Jurkat, Clone E6-1 (cell line): ENCODE measurements at places on chromosomes 6 and 20.
A peak's percentile ranks its signal among the peaks of the same experiment; 100 is the strongest.

- DNase-seq: peak; percentile 43
These were observed 56.1 kb upstream of the B3GAT2 start for GRCh38 chr6:71012866-71013469.

DNA sequence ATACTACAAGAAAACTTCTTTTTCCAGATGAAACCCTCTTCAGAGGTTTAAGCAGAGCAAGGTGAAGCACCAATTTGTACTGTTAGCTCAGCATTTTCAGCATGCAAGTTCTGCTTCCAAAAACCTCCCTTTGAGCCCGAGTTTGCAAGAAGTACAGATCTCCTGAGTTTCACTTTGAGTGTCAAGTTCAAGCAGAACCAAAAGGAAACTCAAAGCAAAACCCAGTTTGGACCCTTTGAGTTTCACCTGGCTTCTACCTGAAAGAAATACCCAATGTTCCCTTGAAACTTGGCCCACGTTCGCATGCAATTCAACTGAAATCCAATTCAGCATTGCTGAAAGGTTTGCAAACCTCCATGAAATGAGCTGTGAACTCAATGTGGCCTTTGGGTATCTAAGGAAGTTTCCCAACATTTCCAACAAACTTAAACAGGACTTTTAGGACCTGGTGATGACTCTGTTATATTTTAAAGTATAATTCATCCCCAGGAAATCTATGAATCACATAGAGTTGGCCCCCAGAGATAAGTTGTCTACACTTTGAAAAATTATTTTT is 62.9 kb upstream of the HBS1L start:
- DNase-seq: no peak

GRCh38 chr20:12411246-12411940 is 493.7 kb downstream of the BTBD3 start:
- no peak for DNase-seq

- DNase-seq: no peak
These were observed 141.6 kb downstream of the DHX35 start for GRCh38 chr20:39103732-39104131.

DNA sequence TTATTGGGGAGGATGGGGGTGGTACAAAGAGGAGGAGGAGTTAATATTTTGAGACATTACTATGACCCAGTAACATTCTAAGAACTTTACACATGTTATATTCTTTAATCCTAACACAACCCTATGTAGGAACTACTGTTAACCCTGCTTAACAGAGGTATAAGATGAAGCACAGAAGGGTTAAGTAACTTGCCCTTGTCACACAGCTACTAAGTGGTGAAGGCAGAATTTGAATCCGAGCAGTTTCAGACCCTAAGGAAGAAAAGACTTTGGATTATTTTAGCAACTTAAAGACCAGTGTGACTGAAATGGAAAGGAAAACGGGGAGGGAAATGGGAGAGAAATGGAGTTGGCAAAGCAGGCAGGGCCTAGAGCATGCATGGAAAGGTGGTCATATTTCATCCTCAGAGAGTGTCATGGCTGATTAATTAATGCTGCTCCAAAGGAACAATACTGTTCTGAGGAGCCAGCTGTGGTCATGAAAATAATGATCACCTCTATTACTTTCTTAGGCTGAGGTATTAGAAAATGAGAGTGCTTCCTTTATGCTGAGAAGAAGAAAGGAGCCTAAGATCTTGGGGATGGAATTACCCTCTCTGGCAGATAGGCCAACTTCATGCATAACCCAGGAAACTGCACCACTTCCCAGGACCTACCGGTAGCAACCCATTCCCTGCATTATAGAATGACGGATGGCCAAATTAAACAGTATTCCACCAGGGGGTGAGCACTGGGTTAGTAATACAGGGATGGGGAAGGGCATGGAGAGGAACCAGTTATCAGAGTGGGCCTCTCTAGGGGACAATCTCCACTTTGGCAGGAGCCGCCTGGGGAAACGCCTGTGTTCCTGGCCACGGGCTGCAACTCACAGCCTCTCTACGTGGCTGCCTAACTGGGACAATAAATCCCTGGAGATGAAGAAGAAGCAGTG is 50.1 kb upstream of the TNFAIP3 start:
- DNase-seq: no peak

DNA sequence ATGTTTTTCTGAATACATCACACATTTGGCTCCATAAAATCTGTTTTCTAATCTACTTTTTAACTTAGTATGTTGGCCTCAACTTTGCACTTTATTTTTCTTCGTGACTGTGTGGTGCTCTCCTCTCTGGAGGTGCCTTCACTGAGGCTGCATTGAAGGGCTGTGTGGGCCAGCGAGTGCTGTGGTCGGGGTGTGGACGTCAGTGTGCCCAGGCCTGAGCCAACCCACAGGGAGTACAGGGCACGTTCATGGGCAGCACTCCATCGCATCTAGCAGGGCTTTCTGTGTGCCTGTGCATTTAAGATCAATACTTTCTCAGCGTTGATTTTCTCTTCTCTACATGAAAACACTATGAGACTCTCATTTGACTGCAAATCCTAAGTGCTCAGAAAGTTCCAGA is 37.8 kb downstream of the DACT2 start:
- no peak for DNase-seq

GRCh38 chr6:37956711-37957275 is 137.3 kb downstream of the ZFAND3 start:
- no peak for DNase-seq

DNA sequence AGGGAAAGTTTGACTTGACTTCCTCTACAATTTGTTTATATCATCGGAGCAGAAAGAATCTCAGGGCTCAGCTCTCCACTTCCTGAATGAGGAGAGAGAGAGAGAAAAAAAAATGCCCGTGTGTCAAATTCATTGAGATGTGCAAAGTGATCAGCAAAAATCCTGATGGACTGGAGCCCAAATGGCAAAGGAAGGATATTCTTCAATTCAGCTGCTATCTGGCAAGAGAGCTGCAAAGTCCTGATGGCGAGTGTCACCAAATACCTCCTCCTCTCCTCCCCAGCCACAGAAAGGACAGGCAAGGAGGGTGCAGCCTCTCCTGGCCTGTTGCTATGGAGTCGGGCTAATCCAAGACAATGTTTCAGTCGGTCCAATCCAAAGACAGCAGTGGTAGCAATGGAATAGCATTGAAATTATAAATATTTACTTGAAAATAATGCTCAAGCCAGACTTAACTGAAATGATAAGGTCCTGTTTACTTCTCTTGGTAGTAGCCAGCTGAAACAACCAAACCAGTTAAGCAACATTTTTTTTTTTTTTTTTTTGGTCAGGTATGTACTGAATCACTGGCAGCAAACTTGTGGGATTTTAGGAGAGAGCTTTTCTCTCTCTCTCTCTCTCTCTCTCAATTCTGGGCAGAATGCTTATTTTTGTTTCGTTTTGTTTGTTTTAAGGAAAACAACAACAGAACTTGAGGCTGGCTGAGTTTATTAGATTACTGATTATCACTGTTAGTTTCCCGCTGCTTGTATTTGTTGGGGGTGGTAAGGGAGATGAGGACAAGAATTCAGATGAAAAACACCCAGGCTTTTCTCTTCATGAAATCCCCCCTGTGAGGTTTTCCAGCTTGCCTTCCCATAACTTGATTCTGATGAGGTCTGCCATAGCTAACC is 204.2 kb downstream of the BCAS1 start:
- no peak for DNase-seq

DNA sequence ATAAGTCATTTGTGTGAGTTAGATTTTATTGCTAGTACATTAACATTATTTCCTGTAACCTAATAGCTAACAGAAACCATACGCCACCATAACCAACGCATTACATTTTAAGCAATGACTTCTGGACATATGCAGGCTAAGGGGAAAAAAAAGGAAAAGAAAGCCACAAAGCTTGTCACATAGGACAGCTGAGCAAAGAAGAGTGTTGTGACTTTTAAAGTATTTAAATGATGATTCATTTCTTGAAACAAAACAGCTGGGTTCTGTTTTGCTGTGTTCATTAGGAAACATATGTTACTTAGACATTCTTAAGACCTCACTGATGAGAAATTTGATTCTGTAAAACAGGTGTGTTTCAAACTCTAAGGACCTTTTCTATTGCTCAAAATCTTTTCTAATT is 171.4 kb downstream of the COL9A1 start:
- no peak for DNase-seq

DNA sequence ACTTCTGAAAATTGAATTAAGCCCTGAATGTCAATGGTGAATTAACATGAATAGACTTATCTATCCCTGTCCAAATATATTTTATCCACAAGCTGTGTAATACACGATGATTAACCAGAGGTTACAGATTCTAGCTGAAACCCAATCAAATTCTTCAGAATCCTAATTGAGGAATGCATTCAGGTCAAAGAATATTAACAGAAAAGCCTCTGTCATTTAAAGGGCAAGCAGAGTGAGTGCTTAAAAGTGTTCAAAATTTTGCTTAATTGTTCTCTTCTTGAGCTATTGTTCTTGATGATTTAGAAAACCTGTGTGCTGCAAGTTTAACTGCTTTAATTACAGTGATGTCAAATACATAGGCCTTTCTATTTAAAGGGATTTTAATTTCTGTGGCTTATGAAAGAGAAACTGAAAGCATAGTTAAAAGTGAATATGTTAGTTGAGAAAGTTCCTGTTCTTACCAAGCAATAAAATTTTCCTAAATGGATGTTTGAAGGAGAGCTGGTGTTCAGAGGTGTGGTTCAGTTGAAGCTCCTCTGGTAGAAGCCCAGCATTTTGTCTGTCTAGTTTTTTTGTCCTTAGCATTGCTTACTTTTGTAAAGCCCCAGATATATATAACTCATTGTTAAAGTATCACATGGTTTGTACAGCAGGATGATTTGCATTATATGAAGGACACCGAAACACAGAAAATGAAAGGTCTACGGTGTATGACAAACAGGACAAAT is 466.3 kb upstream of the PLCB4 start:
- DNase-seq: peak; percentile 9

DNA sequence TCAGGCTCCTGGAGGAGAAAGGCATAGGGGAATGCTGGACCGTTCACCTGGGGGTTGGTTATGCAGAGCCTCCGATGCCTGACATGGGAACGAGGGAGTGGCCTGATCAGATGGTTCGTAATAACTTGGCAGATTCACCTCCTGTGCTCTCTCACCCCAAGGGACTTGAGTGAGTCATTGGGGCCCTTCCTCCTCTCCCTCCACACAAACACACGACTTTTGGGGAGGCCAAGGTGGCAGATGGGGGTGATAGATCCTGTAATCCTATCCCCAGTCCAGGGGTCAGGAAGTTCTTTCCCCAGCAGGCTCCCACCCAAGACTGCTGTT is 45.6 kb upstream of the ARFGEF2 start:
- no peak for DNase-seq
